ENCODE measurements at places on chromosomes 7 and 10.

- DNase-seq, result no peak
Observed at GRCh38 chr10:69469976-69470375, 18.7 kb downstream of the TSPAN15 start.

GRCh38 chr7:17772581-17773288 lies 167.6 kb downstream of the SNX13 start:
- DNase-seq, result no peak

DNA sequence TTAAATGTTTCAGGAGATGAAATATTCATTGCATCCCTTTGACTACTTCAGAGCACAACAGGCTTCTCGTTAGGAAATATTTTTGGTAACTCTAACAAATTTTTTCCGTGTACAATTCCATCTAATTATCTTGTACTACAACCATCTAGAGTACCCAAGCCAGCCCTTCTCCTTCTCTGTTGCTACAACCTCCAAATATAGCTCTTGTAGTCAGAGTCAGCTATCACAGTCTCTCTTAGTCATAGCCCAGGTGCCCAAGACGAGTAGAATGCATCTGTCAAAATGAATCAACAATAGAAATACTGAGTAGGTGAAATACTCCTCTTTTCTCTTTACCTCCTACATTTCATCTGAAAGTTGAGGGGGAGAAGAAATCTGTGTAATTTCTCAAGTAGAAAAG lies 74.0 kb downstream of the INHBA start:
- DNase-seq, result no peak

DNA sequence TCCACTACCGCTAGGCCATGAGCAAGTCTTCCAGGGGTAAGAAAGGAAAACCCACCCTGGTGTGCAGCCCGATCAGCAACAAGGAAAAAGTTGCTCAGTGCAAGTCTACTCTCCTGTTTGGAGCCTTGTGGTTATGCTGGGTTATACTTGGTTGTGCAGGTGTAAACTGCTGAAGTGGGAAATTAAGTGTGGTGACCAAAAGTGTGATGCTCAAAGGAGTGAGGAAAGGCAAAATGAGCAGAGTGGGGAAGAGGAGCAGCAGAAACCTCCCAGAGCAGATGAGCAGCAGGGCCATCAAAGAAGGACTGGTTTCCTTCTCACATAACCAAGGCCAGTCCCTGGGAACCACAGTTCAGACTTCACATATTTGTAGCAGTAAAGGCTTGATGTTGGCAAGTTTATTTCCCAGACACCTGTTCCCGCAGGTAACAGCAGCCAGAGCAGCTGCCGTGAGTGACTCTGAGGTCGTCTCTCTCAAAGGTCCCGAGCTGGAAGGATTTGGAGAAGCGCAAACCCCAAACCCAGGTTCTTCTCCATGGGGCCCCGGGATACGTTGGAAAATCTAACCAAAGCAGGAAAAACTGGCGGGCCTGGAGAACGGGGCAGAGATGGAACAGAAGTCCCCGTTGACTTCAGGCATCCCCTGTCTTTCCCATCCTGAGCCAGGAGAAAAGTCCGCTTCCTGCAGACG lies 607 bp upstream of the SMO start:
- no peak for DNase-seq

- no peak for DNase-seq
Observed at GRCh38 chr7:137007001-137007694, 138.7 kb downstream of the CHRM2 start.

DNA sequence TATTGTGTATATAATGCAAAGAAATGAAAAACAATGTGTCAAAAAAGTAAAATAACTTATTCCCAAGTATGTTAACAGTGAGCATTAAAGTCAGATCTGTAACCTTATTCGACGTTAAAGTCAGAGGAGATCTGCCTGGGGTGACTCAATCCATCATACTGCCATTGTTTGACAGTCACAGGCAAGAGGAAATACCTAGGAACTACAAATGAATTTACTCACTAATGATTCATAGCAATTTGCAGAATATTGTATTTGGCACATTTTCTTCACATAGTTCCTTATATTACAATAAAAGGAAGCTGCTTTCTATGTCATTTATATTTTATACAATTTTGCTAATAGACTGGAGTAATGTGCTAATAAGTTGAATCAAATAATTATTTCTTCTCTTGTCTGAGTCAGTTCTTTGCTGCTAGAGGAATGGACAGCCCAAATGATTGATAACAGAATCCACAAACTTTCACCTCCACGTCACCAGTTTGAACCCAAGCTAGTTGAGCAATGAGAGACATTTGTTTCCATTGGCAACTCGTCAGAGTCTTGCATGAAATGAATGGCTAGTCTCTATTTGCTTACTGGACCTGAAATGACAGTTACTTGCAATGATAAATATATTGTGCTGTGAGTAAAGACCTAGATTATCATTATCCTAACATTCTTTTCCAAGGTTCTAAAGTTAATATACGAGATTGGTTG lies 48.5 kb upstream of the TMEM106B start:
- no peak for DNase-seq

DNA sequence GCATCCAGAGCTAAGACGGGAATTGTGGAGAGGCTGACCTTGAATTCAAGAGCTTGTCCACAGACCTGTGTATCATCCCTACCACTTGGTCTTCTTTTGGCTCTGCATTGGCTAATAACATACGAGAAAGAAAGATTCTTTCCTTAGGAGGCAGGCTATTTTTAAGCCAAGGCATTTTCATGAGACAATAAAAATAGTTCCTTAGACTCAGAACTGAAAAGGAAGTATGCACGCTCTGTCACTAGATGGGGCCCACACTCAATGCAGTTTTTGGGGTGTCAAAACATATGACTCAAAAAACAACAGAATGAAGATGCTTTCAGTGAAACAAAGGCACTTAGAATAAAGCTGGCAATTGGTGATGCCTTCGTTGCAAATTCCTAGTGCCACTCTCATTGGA lies 265.9 kb upstream of the DGKB start:
- DNase-seq, result no peak

- no peak for DNase-seq
Observed at GRCh38 chr7:55148571-55148970, 129.8 kb downstream of the EGFR start.

GRCh38 chr7:22214000-22214399 lies 143.0 kb downstream of the RAPGEF5 start:
- no peak for DNase-seq

- DNase-seq, result no peak
Observed at GRCh38 chr10:56728349-56728748, 367.3 kb upstream of the ZWINT start.

- DNase-seq, result no peak
Observed at GRCh38 chr10:22315455-22316285, 518 bp upstream of the COMMD3 start.

GRCh38 chr7:152330827-152331226 lies 105.0 kb downstream of the KMT2C start:
- no peak for DNase-seq

- DNase-seq, result no peak
Observed at GRCh38 chr10:58747687-58748086, 235.0 kb downstream of the BICC1 start.

DNA sequence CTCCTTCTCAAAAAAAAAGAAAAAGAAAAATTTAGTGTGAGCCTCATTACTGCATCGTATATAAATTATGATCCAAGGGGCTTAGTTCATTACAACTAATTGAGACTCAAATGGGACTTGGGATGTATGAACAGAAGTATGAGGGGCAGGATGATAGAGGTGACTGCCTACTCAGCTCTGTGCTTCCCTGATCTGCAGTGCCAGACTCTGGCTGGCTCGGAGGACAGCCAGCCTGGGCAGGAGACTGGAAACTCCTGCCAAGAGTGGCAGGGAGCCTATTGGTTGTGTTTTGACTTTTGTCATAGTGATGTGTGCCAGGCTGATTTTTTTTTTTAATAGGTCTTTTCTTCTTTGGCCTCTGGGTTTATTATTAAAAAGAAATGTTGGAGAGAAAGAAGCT lies 73.8 kb upstream of the GTF2IRD1 start:
- no peak for DNase-seq

DNA sequence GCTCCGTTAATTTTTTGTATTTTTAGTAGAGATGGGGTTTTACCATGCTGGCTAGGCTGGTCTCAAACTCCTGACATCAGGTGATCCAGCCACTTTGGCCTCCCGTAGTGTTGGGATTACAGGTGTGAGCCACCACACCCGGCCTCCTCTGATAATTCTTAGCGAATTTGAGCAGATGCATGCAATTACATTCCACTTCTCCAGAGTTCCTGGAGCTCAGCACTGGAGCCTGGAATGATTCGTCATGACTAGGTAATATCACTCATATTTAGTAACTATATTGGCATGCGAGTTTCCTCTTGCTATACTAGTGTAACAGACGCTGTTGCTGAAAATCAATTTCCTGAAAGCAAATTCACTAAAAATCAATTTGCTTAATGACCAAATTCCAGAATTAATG lies 86.8 kb downstream of the MKX start:
- DNase-seq, result no peak

GRCh38 chr10:95789902-95790301 lies 33.9 kb downstream of the ENTPD1 start:
- DNase-seq, result no peak

DNA sequence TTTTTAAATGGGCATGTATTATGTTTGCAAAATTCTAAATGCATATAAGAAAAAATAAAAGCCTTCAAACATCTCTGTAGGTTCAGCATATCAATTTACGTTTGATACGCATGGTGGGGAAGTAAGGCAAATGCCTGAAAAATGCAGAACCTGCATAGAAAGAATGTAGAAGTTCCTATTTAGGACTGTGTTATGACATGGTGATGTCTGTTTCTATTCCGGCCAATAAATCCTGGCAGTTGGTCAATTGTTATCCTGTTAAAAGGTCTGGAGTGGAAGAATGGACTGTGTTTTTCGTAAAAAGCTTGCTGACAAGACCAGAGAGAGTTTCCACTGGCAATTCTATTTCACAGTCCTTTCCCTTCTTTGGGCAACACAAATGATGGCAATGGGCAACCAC lies 49.6 kb upstream of the CAV2 start:
- DNase-seq, result no peak

DNA sequence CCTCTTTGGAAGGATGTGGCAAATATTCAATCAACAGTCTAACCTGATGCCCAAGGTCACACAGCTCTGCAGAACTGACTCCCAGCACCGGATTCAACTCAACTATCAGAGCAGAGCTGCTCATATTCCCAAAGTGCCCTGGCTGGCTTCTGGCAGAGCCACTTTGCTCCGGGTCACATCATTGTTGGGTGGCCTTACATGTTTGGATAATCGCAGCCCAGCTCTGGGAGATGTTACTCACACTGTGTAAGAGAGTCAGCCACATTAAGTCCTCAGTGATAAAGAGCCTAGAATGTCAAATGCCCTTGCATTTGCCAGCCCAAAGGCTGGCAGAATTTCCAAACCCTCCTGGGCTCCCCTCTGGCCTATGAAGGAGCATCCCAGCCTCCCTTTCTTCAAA lies 79.8 kb upstream of the PDE1C start:
- no peak for DNase-seq

GRCh38 chr10:7045891-7046599 lies 364.8 kb downstream of the SFMBT2 start:
- no peak for DNase-seq

GRCh38 chr7:7607010-7607409 lies 33.5 kb upstream of the UMAD1 start:
- no peak for DNase-seq

DNA sequence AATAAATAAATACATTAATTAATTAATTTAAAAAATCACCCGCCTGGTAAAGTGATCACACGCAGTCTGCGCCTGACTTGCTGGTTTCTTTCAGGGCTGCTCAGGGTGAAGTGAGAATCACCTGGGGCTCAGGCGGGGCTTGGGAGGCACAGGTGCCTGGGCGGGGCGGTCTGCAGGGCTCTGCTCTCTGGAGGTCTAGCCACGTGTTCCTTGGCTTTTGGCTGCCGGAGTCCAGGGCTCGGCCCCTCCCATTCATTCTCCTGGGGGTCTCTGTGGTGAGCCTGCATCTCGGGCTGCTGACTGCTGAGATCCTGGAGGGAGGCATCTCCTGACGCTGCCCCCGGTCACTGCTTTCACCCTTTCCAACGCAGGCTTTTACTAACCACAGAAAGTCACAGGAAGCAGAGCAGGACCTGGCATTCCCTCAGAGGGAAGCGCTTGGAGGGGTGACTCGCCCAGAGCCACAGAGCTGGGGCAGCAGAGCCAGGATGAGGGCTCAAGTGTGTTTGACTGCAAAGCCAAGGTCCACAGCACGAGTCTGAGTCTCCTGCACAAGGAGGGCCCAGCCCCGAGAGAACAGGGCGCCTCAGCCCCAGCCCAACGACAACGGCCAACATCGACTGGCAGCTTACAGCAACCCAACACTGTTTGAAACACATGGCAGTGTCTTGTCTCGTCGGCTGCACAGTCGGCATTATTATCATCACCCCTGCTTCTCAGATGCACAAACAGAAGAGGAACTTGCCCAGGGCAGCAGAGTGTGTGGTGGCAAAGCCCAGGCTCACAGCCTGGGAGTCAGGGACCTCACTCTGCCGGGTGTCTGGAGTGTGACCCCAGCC lies 22.4 kb upstream of the MNX1 start:
- no peak for DNase-seq

All from activated T-helper 1 cell treated with anti-CD3 and anti-CD28 coated beads, Interleukin-2, amount 50 U/mL, for 16 hours (primary cell).